Activated naive CD4-positive, alpha-beta T cell treated with anti-CD3 and anti-CD28 coated beads for 36 hours (primary cell): ENCODE measurements at places on chromosomes 2 and 18.
A peak's percentile ranks its signal among the peaks of the same experiment; 100 is the strongest.

DNA sequence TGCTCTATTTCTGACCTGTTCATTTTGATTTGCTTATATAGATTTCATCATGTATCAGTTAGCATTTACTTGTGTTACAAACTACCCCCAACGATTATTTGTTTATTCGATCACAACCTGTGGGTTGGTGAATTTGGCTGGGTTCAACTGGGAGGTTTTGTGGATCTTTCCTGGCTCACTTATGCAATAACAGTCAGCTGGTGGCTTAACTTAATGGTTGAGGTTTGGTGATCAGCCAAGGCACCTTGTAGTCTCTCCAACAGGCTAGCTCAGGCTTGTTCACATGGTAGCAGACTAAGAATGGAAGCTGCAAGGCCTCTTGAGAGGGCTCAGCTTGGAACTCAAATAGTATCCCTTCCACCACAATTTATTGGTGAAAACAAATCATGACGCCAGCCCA is 5.4 kb upstream of the PUM2 start:
- no peak for DNase-seq

- DNase-seq, result no peak
These were observed 5.2 kb upstream of the GPR55 start for GRCh38 chr2:230930149-230930780.

GRCh38 chr18:58057291-58057965 is 13.4 kb downstream of the NEDD4L start:
- no peak for DNase-seq

- no peak for DNase-seq
These were observed 116.2 kb downstream of the RND3 start for GRCh38 chr2:150371044-150371818.

DNA sequence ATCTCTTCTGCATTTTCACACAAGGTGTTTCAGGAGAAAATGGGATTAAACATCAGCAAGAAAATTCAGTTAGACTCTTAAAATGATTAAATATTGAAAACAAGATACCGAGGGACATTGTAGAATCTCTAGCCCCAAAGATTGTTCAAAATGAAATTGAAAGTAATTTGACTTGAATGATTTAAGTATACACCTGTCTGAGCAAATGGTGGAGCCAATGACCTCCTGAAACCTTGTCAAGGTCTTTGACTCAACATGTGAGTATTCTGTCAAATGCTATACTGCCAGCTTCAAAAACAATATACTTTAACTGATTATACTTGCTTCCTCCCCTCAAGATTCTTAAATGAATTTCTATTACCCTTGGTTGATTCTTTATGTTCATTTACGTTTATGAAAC is 411.0 kb downstream of the DCC start:
- no peak for DNase-seq

DNA sequence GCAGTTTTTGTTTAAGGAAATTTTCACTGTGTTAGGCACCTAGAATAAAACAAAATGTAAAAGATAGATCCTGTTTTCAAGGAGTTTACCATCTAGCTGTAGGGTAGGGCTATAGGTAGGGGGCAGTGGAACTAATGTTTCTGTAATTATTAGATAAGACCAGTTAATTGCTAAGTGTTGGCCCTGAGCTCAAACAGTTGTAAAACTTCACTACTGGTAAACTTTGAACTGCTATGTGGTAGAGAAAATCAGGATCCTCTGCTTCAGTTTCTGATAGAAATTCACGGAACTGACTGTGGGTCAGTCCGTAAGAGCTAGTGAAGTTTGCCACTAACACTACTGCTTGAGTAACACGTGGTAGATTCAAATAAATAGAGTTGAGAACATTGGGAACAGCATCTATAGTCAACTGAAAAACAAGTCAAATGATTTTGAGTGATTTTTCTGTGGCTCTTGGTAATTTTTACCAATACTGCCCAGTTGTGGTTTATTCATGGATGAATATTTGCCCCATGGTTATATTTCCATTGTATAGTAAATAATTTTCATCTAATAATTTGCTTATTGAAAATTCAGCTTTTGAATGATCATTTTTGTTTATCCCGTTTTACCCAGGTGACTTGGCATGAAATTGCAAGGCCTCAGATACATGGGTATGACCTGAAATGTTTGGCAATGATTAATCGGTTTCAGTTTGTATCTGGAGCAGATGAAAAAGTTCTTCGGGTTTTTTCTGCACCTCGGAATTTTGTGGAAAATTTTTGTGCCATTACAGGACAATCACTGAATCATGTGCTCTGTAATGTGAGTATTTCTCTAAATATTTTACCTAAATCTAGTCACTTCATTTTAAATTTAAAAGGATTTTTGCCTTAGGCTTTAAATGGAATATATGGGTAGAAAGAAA is 26.4 kb downstream of the ELP2 start:
- no peak for DNase-seq

DNA sequence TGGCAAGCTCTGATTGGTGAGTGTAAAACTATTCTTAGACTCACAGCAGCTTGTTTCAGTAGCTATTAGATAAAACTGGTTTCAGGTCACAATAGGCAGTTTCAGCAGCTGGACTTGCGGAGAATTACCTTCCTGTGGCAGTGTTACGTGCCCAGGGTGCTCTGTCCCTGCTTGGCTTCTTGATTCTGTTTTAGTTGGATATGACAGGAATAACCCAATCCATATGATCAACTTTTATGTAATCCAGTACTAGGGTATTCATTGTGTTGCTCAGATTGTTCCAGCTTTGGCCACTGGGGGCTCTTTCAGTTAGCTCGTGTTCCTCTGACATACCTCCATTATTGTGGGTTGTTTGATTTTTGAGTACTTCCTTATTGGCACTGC is 43.1 kb downstream of the INPP4A start:
- DNase-seq, result peak; percentile 70

DNA sequence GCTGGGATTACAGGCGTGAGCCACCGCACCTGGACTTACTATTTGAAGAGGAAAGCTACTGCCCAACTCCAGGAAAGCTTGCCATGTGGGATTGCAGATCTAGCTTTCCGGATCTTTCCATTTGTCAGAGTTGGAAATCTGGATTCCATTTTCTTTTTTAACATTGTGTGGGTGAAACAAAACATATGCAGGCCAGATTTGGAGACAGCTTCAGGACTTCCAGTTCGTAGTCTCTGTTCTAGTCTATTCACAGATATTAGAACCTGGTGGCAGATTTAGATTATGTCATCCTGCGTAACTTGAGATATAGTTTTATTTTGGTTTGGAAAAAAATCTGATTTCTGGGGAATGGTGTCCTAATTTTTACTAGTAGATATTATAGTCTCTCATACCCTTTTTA is 70.5 kb downstream of the ZNF236 start:
- no peak for DNase-seq

- no peak for DNase-seq
These were observed 218.7 kb upstream of the SMAD2 start for GRCh38 chr18:48149020-48149685.

DNA sequence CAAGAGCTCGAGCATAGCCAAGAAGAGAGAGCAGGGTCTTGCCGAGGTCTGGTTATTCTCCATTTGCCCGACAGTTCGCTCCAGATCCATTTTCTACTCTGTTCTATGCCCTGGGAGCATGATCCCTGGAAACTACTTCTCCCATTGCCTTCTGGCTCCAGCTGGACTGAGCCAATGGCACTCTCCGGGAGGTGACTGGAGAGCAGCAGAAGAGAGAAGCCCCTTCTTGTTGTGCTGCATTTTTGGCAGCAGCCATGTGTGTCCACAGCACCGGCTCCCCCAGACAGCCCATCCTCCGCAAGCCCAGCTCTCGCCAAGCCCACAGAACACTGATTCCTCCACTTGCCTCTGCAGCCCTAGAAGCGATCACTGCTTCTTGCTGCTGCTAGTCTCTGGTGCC is 345.5 kb downstream of the TNS1 start:
- no peak for DNase-seq

- DNase-seq, result no peak
These were observed 687.9 kb upstream of the ACVR2A start for GRCh38 chr2:147156970-147157369.

DNA sequence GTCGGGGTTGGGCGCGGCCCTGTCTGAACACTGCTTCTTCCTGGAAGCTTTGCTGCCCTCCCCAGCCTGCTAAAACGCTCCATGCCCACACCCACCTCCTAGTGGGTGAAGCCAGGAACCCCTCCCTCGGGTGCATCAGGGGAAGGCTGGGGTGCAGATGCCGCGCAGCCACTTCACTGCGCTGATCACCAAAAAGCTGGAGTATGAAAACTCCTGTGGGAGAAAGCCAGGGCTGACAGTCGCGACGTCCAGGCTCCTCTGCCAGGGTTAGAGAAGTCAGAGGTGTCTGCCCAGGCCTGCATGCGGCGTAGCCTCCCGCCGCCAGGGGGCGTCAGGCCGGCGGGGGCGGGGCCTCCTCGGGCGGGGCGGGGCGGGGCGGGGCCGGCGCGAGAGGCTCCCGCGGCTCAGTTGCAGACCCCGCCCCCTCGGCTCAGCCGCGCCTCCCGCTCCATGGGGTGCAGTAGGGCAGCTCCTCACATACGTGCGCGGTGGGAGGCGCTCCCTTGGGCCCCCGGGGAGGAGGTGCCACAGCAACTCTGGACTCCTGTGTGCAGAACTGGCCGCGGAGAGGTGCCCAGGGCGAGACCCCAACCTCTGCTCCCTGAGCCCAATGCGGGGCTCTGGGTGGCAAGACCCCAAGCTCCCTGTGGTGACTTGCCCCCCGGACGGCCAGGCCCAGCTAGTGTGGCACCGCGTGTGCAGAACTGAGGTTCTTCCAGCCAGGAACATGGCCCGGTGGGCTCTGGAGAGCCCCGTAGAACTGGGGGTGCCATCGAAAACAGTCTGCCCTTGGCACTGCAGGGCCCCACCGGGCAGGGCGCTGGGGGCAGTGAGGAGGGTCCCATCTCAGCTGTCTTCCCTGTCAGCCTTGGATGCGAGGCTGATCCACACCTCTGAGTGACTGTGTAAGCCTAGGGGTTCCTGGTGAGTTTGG is 1.8 kb upstream of the RNPEPL1 start:
- DNase-seq, result peak; percentile 96

GRCh38 chr2:168660870-168661862 is 141.3 kb upstream of the NOSTRIN start:
- DNase-seq, result no peak

GRCh38 chr2:109719871-109720270 is 74.2 kb upstream of the RGPD5 start:
- DNase-seq, result no peak

DNA sequence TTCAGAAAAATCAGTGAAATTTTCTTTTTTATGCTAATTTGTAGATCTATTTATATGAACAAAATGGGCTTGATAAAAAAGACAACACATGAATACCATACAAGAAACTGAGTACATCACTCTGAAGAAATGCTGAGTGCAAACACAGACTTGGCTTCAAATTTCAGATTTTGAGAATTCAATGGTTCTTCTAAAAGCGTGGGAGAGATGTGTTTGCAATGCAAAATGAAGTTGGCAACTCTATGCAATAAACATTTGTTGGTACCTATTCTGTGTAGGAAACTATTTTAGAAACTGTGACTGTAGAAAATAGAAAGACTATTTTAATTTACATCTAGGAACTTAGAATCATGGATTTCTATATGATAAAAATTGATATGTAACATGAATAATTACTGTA is 1834.1 kb upstream of the CELF4 start:
- DNase-seq, result no peak

DNA sequence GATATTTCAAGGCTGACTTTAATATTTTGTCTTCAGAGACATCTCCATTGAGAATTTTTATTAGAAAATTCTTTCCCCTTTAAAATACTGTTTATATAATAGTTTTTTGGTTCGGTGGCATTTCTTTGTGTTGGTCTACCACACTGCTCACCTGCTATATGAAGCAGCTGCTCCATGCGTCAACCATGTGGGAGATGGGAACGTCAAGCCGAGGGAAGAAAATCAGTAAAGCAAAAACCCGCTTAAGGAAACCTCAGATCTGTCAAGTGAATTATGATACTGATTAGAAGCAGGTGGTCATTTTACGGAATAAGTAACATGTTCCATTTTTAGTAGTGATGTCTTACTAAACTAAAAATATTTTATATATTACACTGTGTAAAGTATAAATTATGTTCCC is 5.6 kb upstream of the TMEM17 start:
- DNase-seq, result no peak

GRCh38 chr18:51197661-51198424 is at the start of gene MEX3C:
MEX3C (minus strand) TSS chr18:51197681; CDS start chr18:51197320, 361 bp downstream.
- DNase-seq, result peak; percentile 100

GRCh38 chr2:146238254-146238966 is 1606.4 kb upstream of the ACVR2A start:
- no peak for DNase-seq

DNA sequence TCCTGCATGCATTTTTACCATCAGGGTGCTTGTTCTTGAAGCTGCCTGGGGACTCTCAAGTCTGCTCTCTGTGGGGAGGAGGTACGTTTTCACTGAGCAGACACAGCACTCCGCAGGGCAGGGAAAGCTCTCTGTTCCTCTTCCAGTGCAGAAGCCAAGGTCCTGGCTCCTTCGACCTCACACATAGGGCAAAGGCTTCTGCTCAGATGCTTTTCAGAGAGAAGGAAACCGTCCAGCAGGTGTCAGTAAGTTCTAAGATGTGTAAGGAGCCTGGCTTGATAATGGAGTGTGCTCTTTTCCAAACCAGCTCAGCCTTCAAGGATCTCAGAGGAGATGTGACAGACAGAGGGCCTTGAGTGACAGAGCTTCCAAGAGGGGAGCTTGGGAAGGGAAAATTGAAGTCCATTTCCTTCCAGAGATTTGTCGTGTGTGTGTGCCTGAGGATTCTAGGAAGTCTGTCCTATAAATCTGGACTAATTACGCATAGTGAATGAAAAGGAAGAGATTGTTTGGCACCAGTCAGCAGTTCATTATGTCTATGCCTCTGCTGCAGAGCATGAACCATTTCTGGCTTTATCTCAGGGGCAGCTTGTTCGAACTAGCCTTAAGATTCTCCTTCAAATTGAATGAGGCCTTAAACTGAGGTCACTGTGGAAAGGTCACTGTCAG is 67.3 kb upstream of the UPP2 start:
- peak; percentile 37 for DNase-seq

- peak; percentile 73 for DNase-seq
These were observed at the start of gene TNFRSF11A for GRCh38 chr18:62324917-62325805. TNFRSF11A (plus strand) TSS chr18:62325310; CDS start chr18:62325353, 43 bp downstream.

DNA sequence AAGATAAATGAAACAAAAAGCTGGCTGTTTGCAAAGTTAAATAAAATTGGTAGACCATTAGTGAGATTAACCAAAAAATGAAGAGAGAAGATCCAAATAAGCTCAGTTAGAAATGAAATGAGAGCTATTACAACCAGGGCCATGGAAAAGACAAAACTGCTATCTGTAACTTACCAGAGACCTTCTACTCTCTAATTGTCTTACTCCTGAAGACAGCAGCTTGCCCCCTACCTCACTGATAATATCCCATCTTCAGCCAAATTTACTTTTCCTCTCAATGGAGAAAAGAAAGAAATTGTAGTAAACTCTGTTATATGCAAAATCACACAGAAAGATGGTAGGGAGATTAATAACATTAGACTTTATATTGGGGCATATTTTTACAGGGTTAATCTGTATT is 178.2 kb downstream of the LCLAT1 start:
- DNase-seq, result no peak
